PC-3 (cell line): ENCODE measurements at places on chromosomes 6 and 20. TPM values are rescaled to one million over a fixed set of nuclear protein-coding genes. Genes with fewer than 3 reads are reported as not detected.

Gene SYCP2L
- total RNA-seq = 0.07 and 2.4 TPM in 2 replicates

Gene CPNE5
- 0.29 TPM in 1 of 2 replicates, not detected in the other for total RNA-seq

Gene ENPP1
- 4.4 and 5.1 TPM in 2 replicates for total RNA-seq

Gene OPN5
- not detected in 2 replicates for total RNA-seq

Gene SMPDL3A
- 2.7 and 4.6 TPM in 2 replicates for total RNA-seq

Gene LAMA4
- total RNA-seq = 9.4 and 18.3 TPM in 2 replicates

Gene KCNB1
- 0.04 and 0.35 TPM in 2 replicates for total RNA-seq

Gene GSTA2
- not detected in 2 replicates for total RNA-seq

Gene HS3ST5
- total RNA-seq = 0.86 and 1.2 TPM in 2 replicates

Gene MUCL3
- 0.04 TPM in 1 of 2 replicates, not detected in the other for total RNA-seq

Gene POU5F1
- total RNA-seq = not detected in 2 replicates

Gene TRAPPC3L
- not detected in 2 replicates for total RNA-seq

Gene BNIP5
- total RNA-seq = not detected in 2 replicates

Gene CST2
- not detected in 2 replicates for total RNA-seq

Gene TBC1D7
- total RNA-seq = 16.9 and 18.5 TPM in 2 replicates

Gene LY6G5C
- 1.6 and 1.8 TPM in 2 replicates for total RNA-seq

Gene WFDC12
- total RNA-seq = not detected in 2 replicates

Gene TREML2
- total RNA-seq = not detected in 2 replicates

Gene ATAT1
- total RNA-seq = 4.6 and 6.1 TPM in 2 replicates

Gene TOMM34
- total RNA-seq = 103 and 120 TPM in 2 replicates

Gene COL21A1
- total RNA-seq = 0.35 and 1.0 TPM in 2 replicates

Gene PRR18
- total RNA-seq = not detected in 2 replicates

Gene RBBP9
- total RNA-seq = 17.7 and 22.8 TPM in 2 replicates

Gene SLC2A10
- total RNA-seq = 9.6 and 10.8 TPM in 2 replicates

Gene VNN1
- 0.04 and 0.12 TPM in 2 replicates for total RNA-seq

Gene IMPG1
- not detected in 2 replicates for total RNA-seq

Gene SLC2A4RG
- 116 TPM in 2 replicates for total RNA-seq
